ENCODE measurements at places on chromosomes 2 and 18. TPM values are rescaled to one million over a fixed set of nuclear protein-coding genes. Genes with fewer than 3 reads are reported as not detected.

Gene LOXL3
- 0.93 TPM for total RNA-seq

Gene NEURL3
- total RNA-seq, result not detected

Gene ITGA4
- total RNA-seq, result 178 TPM

Gene PSTPIP2
- total RNA-seq, result 34.7 TPM

Gene STAMBP
- total RNA-seq, result 27.3 TPM

Gene KIAA2012
- total RNA-seq, result not detected

Gene MOGAT1
- total RNA-seq, result not detected

Gene GMCL1
- 49.4 TPM for total RNA-seq

- no peak for DNase-seq
These were observed 221.3 kb downstream of the MBD2 start for GRCh38 chr18:54003195-54003594.

GRCh38 chr2:47437287-47437686, 34.3 kb downstream of the MSH2 start:
- DNase-seq, result peak; percentile 9

- no peak for DNase-seq
These were observed 20.4 kb downstream of the MBP start for GRCh38 chr18:77111951-77112746.

DNA sequence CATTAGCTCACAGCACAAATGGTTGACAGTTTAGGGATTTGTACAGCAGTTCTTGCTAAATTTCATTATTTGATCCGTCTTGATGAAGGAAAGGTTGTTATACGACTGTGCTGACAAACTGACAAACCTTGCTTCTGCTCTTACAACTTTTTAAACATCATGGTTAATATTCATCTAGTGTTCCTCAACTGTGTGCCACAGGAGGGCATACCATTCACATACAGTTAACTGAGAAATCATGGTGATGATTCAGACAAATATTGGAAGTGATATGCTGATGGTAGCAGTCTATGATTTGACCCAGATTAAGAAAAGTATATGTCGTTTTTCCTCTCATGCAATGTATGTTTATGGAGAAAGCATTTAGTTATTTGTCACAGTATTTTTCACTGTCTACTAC, 129.8 kb upstream of the FSIP2 start:
- DNase-seq, result no peak

- DNase-seq, result no peak
These were observed 383.6 kb downstream of the DCC start for GRCh38 chr18:52723550-52723970.

DNA sequence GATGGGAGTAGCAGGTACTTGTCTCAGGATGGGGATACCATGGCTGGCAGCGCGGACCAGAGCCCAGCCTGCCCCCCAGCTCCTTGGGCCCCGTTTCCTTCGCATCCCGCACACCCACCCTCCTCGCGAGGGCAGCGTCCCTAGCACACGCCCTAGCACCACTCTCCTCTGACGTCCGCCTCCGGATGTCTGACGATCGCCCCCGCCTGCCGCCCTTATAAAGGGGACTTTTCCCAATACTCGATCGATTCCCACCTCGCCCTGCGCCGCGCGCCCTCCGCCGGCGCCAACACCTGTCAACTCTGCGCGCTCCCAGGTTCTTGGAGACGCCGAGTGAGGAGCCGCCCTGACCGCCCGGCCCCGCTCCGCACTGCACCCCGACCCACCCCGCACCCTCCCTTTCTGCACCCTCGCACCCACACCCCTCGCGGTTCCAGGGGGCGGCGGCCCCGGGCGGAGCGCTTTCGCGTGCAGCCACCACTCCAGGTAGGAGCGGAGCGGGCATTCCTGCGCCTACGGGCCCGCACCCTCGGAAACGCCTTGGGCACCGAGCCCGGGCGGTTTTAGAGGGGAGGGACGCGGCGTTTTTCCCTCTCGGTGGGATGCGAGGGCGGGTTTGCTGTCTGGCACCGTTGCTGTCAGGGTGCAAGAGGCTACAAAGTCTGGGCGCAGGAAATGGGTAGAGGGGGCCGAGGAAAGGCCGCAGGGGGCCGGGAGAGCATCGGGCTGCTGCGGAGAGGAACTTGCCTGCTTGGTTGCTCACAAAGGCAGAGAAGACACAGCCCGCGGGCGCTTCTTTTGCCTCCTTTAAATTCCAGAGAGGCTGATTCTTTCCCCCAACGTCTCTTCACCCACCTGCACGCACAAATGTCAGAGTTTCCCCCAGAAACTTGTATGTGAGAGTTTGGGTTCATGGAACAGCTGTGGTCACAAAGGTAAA, at the start of gene SLC5A7:
SLC5A7 (plus strand) TSS at position 247 of the 940 bp plus-strand sequence. CDS start 1,632 bp downstream, outside the sequence.
- DNase-seq, result no peak

DNA sequence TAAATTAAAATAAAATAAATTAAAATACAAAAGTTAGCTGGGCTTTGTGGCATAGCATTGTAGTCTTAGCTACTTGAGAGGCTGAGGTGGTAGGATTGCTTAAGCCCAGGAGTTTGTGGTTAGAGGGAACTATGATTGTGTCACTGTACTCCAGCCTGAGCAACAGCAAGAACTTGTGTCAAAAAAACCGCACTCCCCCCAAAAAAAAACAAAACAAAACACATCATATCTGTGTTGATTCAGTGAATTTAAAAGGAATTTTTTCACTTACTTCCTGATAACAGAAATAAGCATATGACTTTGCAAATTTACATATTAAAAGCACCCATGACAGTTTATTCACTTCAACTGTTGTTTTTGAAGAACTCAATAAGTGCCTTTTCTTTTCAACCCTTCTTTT, 68.1 kb upstream of the PELI1 start:
- DNase-seq, result no peak

GRCh38 chr2:153105829-153106578, 372.6 kb downstream of the RPRM start:
- no peak for DNase-seq

GRCh38 chr18:3171631-3172030, 48.1 kb downstream of the MYOM1 start:
- no peak for DNase-seq

- no peak for DNase-seq
These were observed 180.9 kb upstream of the GYPC start for GRCh38 chr2:126475031-126475430.

DNA sequence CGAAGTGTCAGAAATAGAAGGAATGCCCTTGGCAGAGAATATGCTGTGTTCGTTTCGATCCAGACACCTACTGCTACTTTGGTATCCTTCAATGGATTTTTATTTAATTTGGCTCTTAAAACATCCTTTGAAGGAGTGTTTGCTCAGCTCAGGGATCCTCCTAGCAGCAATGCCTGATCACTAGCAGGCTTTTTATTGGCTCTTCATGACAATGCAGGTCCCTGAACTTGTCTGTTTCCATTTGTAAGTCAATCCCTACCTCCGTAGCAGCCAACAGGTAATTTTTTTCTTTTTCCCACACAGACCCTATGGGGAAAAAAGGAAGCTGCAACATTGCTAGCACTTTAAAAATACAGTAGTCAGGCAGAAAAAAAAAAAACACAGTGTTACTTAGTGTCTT, 366.2 kb upstream of the LRRTM1 start:
- DNase-seq, result no peak

DNA sequence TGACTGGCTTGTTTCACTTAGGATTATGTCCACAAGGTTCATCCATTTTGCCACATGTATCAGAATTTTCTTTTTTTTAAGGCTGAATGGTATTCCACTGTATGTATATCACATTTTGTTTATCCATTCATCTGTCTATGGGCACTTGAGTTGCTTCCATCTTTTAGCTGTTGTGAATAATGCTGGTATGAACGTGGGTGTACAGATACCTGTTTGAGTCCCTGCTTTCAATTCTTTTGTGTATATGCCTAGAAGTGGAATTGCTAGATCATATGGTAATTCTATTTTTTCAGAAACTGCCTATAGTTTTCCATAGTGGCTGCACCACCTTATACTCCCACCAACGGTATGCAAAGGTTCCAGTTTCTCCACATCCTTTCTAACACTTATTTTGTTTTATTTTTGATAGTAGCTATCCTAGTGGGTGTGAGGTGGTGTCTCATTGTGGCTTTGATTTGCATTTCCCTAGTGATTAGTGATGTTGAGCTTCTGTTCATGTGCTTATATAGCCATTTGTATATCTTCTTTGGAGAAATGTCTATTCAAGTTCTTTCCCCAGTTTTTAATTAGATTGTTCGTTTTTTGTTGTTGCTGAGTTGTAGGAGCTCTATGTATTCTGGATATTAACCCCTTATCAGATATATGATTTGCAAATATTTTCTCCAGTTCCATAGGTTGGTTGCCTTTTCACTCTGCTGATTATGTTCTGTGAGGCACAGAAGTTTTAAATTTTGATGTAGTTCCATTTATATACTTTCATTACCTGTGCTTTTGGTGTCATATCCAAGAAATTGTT, 40.7 kb downstream of the TTC39C start:
- DNase-seq, result no peak

DNA sequence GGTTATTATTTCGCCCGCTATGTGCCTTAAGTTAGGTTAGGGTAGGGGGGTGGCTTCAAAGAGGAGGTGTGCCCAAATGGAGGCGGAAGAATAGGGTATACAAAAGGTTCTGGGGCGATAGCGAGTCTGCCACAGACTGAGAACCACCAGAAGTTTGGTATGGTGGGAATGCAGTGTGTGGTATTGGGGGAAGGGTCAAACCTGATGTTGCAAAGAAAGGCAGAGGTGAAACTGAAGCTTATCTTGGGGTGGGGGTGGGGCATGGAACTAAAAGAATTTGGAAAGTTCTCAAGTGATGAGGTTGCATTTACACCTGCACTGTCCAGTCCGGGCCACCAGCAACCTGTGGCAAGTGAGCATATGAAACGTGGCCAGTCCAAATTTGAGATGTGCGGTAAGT, 11.8 kb upstream of the CCBE1 start:
- DNase-seq, result no peak

- DNase-seq, result no peak
These were observed 8.5 kb downstream of the CIB4 start for GRCh38 chr2:26632624-26633185.

GRCh38 chr2:88201811-88202169, 31.6 kb downstream of the THNSL2 start:
- DNase-seq, result no peak

Measured in natural killer cell (primary cell).